Renal pelvis (tissue), 12 donors: ENCODE measurements at places on chromosomes 13 and 19. TPM values are rescaled to one million over a fixed set of nuclear protein-coding genes. Genes with fewer than 3 reads are reported as not detected.

Gene GARIN5A
- polyA plus RNA-seq = 7.9 TPM

Gene ZNF44
- 70.9 TPM for polyA plus RNA-seq

GRCh38 chr13:77741597-77741972 lies 44.1 kb downstream of the SLAIN1 start:
- DNase-seq = no peak

DNA sequence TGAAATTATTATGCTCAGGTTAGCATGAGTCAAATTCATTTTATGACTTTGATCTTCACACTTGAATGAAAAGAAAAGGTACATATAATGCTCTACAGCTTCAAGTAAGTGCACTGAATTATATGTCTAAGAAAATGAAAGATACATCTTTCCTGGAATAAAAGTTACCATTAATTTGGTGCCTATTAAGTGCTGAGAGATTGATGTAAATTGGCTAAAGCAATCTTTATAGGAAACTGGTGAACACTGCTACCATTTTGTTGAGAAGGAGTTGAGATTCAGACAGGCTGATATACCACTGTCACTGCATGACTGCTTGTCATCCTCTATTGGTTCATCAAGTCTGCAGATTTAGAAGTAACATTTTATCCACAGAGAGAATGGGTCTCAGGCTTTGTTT lies 416.8 kb upstream of the SPRY2 start:
- DNase-seq = no peak

GRCh38 chr13:51590971-51591627 lies 6.8 kb downstream of the WDFY2 start:
- DNase-seq = peak; percentile 20

DNA sequence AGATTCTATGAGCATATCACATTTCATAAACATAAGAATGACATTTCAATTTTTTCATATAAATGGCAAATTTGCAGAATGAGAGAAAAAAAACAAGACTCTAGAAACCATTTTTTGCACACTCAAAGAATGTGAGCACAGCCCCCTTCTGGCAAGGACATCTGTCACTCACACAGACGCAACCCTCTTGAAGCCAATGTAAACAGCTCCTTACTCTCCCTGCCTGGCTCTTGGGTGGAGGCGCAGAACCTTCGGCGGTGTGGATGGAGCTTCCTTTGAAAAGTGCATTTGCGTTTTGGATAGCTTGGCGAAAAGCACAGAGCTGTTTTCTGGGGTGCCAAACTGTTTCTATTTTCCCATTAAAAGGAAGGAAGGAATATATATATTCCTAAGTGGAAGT lies 367.6 kb upstream of the TSHZ3 start:
- DNase-seq = no peak

- DNase-seq = no peak
Observed at GRCh38 chr13:63497601-63498000, 2082.0 kb upstream of the PCDH20 start.

GRCh38 chr19:13460045-13460444 lies 46.2 kb downstream of the CACNA1A start:
- no peak for DNase-seq
